ENCODE measurements at places on chromosomes 4 and X. TPM values are rescaled to one million over a fixed set of nuclear protein-coding genes. Genes with fewer than 3 reads are reported as not detected.

DNA sequence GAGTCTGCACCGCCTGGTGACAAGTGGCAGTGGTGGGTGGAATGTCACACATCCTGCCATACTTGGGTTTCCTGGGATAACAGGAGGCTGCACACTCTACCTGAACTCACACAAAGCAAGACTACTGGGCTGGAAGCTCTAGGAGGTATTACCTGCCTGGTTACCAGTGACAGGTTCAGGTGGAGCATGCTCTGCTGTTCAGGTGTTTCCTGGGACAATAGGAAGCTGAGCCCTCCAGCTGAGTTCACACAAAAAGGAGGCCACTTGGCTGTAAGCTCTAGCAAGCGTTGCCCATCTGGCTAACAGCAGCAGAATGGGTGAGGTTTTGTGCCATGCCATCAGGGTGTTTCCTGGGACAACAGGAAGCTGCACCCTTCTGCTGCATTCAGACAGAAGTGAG lies 17.4 kb upstream of the UGT2B7 start:
- no peak for DNase-seq

CENPE gene
- total RNA-seq, result 7.3 TPM

AFF2 gene
- 9.3 TPM for total RNA-seq

GABRG1 gene
- total RNA-seq, result not detected

DNA sequence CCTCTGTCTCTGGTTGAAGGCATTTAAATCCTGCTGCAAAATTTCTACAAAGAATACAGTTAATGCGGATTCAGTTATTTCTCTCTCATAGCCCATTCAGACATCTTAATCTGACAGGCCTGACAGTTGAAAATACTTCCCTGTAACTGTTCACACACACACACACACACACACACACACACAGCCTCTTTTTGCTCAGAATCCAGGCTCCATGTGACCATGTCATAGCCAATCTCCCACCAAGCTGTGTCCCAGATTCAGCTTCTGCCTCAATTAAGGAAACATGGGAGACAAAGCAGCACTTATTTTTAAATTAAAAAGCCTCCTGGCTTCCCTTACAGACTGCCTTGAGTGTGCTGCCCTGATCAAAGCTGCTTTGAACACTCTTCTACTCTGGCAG lies 49.3 kb upstream of the EFHC2 start:
- no peak for DNase-seq

DNA sequence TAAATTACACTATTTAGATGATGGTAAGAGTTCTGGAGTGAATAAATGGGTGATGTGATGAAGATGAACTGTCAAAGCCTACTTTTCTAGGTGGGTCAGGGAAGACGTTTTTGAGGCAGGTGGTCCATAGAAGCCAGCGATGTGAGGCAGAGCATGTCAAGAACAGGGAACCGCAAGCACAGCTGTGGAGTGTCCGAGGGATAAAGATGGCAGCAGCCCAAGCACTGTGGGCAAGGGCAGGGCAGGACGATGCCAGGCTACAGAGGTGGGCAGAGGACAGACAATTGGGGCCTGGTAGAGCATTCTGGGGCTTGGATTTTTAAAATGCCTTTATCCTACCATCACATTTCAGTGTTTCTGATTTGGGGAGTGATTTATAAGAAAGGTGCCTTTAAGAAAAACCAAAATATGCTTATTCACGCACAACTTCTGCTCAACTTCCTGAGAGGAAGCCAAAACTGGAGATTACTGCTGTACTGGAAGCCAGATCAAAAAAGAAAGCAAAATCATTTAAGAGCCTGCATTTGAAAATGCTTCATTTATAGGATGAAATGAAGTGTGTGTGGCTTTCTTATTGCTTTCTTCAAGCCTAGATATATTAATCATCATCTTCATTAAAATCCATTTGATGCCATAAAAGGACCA lies 119.0 kb upstream of the WDR17 start:
- DNase-seq, result no peak

DNA sequence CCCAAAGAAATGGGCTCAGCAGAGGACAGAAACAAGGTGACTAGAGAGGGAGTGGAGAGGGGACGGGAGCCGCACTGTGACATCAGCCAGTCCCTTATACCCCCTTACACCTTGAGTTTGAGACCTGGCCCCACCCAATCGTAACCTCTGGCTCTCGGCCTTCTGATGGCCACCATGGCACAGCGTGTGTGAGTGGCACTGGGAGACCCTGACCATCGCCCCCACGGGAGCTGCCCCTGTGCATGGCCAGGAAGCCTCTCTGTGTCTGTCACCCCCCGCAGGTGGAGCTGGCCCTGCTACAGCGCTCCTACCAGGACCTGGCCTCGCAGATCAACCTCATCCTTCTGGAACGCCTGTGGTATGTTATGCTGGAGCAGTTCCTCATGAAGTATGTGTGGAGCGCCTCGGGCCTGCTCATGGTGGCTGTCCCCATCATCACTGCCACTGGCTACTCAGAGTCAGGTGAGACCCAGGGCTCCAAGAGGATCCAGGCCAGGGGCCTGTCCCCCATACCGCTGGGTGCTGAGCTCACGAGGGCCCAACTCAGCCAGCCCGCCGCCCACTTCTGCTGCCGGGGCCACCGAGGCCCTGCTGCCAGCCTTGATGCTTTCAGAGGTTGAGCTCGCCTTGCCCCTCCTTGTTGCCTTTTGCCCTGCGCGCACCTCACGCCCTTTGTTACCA lies 4.4 kb downstream of the ABCD1 start:
- no peak for DNase-seq

AADAT gene
- 6.6 TPM for total RNA-seq

- no peak for DNase-seq
Measured at GRCh38 chr4:94814237-94814636, 56.5 kb downstream of the BMPR1B start.

ESX1 gene
- not detected for total RNA-seq

DNA sequence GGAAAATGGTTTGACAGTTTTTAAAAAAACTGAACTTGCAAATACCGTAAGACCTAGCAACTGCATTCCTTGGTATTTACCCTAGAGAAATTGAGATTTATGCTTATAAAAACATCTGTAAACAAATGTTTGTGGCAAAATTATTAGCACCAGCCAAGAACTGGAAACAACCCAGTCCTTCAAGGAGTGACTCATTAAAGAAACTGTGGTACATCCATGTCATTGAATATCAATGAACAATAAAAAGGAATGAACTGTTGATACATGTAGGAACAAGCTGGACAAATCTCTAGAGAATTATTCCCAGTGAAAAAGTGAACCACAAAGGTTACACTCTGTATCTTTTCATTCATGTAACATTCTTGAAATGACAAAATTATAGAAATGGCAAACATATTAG lies 240.2 kb upstream of the ADAMTS3 start:
- no peak for DNase-seq

DNA sequence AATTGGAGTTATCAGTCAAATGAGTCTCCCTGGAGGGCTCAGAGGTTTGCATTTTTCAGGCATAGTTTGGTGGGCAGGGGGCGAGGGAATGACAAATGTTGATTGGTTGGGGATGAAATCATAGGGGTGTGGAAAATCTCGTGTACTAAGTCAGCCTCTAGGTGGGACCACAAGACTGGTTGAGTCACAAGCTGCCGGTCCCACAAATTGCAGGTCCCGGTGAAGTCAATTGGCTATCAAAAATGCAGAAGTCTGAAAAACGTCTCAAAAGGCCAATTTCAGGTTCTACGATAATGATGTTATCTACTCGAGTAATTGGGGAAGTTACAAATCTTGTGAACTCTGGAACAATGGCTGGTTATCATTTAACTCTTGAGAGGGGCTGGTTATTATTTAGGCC lies 98.8 kb upstream of the DHX15 start:
- DNase-seq, result no peak

DNA sequence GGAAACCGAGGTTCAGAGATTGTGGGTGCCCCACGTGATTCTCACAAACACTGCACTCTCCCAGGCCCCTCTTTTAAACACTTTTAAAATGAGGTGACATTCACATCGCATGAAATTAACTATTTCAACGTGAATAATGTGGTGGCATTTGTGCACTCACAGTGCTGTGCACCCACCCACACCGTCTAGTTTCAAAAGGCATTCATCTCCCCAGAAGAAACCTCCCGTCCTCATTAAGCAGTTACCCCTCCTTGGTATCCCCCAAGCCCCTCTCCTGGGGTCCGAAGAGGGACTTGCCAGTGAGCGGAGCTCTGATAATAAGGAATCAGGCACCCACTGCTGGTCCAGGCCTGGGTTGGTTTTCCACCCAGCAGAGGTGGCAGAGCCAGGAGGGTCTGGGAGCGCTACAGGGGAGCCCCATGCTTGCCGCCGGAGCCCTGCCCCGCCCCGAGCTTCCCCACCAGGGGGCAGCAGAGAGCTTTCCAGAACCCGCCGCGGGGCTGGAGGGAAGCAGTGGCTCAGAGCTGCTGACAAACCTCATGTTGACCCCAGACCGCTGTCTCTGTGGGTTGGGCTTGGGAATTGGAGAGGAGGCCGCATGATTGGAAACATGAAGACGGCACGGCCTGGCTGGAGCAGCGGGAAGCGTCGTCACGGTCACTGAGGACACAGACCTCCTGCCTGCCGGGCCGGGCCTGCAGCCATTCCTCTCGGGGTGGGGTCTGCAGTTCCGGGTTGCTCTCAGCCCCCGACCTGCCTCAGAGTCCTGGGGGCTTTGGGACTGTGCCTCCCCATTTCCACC lies 27.5 kb upstream of the HTRA3 start:
- peak; percentile 98 for DNase-seq

DNA sequence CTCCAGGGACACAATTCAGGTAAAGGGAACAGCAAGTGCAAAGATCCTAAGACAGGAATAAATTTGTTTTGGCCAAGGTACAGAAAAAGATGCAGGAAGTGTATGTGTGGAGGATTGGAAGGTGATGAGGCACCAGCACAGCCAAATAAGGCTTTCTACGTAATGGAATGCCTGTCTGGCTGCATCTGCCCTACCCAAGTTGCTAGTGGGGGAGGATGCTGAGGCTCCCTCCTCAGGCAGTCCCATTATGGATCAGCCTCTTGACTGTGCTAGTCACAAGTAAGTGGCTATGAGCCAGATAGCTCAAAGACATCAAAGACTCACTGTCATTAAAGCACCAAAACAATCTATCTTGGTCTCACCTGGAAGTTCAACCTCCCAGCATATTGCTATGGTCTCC lies 300.9 kb upstream of the FAT4 start:
- no peak for DNase-seq

DNA sequence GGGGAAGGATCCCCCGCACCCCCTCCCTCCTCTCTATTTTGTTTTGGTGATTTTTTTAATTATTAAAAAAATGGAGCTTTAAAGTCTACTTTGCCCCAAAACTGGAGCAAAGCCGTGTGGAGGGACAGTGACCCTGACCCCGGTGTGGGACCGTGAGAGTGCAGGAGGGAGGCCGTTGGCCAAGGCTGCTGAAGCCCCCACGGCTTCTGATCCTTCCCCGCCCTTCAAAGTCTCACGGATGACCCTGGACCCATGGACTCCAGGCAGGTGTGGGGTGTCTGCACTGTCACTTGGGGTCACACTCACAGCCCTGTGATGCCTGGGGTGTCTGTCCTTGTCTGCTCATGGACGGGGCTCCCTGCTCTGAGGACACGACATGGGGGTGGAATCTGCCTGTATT lies 133.3 kb downstream of the CPZ start:
- DNase-seq, result no peak

CITED1 gene
- 3.2 TPM for total RNA-seq

GRCh38 chrX:42442745-42443144 lies 335.2 kb downstream of the PPP1R2C start:
- no peak for DNase-seq

DNA sequence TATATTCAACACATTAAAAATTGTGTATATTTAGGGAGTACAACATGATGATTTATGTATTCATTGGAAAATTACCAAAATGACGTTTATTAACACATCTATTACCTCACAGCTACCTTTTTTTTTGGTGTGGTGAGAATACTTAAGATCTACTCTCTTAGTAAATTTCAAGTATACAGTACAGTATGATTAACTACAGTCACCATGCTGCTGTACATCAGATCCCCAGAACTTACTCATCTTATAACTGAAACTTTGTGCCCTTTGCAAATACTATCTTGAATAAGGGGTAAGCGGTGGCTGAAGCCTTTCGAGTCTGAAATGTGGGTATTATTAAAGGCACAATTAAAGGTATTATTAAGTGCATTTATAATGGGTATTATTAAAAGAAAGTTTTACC lies 976 bp downstream of the PHKA1 start:
- no peak for DNase-seq

DNA sequence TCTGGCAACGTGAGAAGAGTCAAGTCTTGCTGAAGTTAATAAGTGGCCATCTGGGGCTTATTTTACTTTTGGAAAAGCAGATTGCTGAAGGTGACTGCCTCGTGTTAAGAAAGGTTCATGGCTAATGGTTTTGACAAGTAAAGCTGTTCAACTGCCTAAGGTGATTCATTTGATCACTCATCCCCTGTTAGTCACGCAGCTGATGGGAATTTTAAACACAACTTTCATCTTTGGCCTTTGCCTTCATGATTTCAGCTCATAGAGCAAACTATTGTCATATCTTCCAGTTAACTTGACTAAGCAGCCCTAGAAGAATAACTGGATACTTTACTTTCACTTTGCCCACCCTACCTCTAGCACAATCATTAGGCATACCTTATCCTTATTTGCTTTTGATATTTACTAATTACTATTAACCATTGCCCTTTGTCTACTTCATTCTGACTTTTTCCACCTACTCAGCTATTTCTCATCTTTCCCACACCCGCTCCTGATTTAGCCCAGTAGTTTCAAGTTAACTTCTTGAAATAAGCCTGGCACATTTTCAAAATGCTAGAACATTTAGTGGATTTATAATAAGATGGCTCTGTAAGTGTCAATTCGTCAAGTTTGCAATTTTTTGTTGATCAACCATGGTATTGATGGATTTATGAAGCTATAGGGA lies 170.6 kb upstream of the S100G start:
- no peak for DNase-seq

DNA sequence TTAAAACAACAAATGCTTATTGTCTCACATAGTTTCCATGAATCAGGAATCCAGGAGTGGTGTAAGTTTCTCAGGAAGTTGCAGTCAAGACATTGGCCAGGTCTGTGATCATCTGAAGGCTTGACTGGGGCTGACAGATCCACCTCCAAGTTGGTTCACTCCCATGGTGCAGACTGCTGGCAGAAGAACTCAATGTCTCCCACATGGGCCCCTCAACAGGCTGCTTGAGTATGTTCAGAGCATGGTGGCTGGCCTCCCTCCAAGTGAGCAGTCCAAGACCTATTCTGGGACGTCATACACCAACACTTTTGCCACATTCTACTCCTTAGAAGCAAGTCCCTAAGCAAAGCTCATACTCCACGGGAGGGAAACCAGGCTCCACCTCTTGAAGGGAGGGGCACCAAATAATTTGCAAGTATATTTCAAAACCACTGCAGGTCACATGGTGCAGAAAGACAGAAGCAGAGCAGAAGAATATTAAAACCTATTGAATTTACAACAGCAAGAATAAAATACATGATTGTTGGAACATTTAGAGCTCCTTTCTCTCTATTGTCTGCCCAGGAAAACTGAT lies 35.3 kb downstream of the LGI2 start:
- no peak for DNase-seq
